ENCODE measurements at places on chromosomes 13 and 19.

DNA sequence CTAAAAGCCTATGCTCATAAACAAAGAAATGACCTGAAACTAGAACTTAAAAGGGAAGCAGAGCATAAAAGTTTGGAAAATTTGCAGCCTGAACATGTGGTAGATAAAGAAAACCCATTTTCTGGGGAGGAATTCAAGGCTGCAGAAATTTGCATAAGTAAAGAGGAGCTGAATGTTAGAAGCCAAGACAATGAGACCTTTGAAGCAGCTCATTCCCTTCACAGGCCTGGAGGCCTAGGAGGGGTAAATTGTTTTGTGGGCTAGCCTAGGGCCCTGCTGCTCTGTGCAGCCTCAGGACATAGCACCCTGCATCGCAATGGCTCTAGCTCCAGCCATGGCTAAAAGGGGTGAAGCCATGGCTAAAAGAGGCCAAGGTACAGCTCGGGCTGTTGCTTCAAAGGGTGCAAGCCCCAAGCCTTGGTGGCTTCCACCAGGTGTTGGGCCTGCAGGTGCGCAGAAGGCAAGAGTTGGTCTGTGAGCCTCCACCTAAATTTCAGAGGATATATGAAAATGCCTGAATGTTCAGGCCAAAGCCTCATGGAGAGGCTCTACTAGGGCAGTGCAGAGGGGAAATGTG, 38.3 kb downstream of the ZIC2 start:
- DNase-seq: no peak

DNA sequence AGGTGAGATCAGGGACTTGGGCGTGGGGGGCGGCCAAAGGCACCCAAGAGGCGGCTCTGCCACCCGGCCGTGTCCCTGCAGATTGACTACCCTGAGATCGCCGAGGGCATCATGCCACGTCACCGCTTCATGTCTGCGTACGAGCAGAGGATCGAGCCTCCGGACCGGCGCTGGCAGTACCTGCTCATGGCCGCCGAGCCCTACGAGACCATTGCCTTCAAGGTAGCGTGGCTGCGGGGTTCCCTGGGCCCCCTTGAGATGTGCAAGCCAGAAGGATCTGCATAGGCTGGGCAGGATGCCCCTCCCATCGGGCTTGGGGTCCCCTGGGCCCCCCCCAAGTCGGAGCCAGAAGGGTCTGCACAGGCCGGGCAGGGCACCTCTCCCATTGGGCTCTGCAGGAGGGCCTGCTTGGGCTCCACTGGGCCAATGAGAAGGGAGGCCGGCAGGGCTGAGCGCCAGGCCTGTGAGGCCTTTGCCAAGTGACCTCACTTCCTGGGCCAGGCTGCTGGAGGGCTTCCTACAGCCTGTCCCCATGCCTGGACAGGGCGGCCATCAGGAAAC, 2.2 kb upstream of the AMH start:
- no peak for DNase-seq

GRCh38 chr19:50777830-50778303, 7.6 kb downstream of the GPR32 start:
- no peak for DNase-seq

DNA sequence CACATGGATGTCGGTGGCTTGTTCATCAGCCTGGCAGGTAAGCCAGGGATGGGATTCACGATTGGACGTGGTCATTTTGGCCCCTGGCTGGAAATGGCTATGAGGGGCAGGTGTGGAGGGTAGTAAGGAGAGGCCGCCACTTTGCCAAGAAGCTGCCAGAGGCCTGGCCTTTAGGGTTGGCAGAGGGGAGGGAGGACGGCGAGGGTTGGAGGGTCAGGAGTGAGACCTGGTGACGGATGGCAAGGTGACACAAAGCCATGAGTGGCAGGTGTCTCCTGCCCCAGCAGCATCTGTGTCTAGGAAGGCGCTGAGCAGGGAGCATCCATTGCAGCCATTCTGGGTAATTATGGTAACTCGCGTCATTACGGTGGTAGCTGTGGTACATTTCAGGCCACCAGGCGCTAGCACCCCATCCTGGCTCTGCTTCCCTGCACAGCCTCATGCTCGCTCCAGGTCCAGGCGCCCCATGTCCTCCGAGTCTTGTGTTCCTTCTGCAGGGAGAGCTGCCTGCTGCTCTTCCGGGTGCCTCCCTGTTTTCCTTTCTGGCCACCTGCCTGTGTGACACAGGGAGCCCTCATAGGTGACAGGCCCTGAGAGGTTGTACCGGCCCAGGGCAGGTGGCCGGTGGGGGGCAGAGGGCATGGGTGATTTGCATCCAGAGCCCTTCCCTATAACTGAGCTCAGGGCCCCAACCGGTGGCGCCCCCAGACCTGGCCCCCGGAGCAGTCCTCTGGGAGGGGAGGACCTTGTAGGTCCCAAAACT, 4.2 kb downstream of the SSBP4 start:
- no peak for DNase-seq

DNA sequence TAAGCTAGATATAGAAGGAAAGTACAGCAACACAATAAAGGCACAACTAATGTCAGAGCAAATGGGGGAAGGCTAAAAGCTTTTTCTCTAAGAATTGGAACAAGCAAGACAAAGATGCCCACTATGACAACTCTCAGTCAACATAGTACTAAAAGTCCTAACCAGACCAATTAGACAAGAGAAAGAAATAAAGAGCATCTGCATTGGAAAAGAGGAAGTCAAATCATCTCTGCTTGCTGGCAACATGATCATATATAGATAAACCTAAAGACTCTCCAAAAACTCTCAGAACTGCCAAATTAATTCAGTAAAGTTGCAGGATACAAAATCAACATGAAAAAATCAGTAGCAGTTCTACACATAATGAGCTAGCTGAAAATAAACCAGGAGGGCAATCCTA, 542.0 kb downstream of the DIAPH3 start:
- no peak for DNase-seq

DNA sequence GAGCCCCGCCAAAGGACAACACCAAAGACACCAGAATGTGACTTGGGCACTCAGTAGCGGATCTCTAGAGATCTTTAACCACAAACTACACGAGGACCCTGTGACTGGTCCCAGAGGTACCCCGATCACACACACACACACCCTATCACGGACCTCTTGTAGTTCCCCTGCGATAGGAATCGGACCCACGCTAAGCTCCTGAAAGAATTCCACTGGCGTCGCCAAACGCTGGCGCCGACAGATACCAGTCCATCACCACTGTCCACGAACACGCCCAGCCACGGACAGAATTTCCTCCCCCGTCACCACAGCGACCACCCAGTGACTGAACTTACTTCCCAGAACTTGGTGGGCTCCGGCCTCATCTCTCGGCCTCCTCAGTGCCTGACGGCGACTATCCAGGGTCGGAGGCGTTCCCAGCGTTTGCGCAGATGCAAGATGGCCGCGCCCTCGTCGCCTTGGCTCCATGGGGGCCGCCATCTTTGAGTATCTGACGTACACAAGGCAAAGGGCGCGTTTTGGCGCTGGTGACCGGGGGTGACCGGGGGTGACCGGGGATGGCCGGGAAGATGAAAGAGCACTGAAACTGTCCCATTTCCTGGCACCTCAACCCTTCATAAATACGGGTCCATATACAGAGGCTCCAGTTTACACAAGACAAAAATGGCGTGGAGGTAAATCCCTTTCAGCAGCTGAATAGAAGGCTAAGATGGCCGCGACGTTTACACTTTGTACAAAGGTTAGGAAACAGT, at the start of gene ZNF615:
Gene ZNF615, minus strand, starts transcription at position 406 of the 752 bp plus-strand sequence. CDS start 4,500 bp downstream, outside the sequence.
- peak; percentile 84 for DNase-seq

Measured in activated T-cell treated with anti-CD3 and anti-CD28 coated beads for 1 hour (primary cell).